KBM-7 (cell line): ENCODE measurements at places on chromosomes 2 and 18.

DNA sequence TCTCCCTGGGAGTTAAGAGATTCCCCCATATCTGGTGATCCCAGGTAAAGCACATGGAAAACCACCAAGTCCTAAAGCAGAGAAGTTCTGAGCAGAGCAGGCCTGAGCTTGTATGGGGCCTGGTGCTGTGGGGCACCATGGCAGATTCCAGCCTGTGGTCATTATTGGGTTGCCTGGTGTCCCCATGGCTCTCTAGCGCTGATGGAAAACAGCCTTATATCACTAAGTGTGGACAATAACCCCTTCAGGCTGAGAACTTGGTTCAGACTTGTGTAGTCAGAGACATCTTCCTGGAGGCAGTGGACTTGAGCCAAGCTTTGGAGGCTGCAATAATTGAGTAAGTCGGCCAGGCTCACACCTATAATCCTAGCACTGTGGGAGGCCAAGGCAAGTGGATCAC is 96.8 kb downstream of the MCFD2 start:
- no peak for DNase-seq

DNA sequence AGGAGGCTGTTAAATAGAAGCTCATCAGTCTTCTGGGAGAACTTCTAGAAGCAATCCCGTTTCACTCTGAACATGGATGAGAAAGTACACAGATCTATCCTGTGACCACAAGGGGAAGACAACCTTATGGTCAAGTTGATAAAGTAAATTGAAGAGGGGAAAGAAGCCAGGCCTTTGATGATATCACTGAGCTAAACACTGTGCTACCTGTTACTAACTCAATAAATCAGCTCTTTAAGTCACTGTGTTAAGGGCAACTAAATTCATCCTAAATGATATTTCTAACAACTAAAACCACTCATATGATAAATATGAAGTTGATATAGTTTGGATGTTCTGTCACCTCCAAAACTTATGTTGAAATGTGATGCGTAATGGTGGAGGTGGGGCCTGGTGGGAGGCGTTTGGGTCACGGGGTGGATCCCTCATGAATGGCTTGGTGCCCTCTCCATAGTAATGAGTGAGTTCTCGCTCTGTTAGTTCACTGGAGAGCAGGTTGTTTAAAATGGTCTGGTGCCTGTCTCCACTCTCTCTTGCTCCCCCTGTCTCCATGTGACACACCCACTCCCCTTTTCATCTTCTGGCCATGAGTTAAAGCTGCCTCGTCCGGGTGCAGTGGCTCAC is 23.6 kb downstream of the OLA1 start:
- DNase-seq = no peak

GRCh38 chr18:36759167-36759776 is 69.5 kb downstream of the TPGS2 start:
- DNase-seq = no peak

DNA sequence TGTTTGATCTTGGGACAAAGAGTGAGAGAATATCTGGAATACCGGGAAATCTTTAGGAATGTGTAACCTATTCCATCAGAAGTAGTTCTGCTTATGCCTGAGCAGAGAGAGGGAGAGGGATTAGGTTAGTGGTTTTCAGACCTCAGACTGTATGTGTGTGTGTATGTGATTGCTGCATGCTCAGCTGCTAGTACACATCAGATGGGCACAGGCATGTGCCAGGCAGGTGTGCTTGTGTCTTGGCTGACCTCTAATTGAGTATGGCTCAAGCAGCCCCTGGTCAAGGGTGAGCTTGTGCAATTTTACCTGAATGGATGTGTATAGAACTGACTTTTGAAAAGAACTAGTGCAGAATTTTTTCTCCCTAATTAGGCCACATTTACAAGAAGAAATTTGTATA is 91.2 kb downstream of the INSIG2 start:
- no peak for DNase-seq

- no peak for DNase-seq
Measured at GRCh38 chr2:39991298-39991697, 212.2 kb upstream of the THUMPD2 start.

DNA sequence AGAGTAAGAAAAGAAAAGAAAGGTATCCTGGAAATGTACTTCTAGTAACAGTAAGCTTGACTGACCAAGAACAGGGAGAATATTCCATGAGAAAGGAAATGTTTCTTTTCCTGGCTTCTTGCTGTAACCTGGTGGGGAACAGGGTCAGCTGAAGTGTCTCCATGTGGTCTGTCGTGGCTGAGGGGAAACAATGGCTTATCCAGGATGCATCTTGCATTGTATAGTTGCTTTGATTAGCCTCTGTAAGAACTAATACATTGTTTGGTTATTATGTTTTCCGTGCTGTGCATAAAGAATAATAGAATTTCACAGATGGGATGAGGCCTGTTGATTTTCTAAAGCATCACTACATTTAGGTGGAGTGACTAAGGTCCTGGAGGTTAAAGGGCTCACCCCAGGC is 4.9 kb downstream of the CREG2 start:
- no peak for DNase-seq

GRCh38 chr18:55128437-55128836 is 169.2 kb upstream of the CCDC68 start:
- DNase-seq = no peak

GRCh38 chr2:80248146-80248545 is 56.4 kb downstream of the LRRTM1 start:
- no peak for DNase-seq

DNA sequence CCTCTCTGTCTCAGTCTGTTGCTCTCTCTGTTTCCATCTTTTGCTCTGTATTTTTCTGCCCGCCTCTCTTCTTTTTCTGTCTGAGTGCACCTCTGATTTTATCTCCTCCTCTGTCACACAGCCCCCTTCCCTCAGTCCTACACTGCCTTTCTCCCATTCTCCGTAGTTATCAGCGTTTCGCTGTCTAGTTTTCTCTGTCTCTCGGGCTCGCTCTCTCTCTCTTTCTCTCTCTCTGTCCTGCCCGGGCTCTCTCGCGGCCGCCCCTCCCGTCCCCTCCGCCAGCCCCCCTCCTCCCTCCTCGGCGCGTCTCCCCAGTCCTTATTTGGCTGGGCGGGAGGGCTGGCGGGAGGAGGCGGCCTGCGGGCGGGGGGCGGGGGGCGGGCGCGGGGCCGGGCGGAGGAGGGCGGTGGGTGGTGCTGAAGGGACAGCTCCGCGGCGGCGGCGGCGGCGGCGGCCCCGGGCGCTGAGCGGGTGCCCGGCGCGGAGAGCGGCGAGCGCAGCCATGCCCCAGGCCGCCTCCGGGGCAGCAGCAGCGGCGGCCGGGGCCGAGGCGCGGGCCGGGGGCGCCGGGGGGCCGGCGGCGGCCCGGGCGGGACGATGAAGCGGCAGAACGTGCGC is at the start of gene KCNK3:
KCNK3 (plus strand) TSS at position 444 of the 618 bp plus-strand sequence; CDS start at position 598, 154 bp downstream.
- DNase-seq = peak; percentile 25

DNA sequence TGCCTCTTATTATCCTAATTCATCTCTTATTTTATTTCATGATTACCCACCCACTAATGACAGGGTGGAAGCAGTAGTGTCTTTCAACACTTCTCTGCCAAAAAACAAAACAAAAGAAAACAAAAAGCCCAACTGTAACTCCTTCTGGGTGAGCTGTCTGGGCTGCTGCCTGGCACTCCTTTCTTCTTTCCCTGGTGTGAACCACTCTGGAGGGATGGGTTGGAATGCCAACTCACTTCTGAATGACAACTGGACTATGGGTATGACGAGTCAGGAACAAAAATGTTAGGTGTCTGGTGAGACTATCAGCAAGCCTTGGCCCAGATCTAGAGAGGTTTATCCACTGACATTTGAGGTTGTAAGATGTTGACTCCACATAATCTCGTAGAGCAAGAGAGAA is 88.3 kb upstream of the ITGB6 start:
- DNase-seq = no peak

- no peak for DNase-seq
Measured at GRCh38 chr2:70977605-70978205, 725 bp upstream of the ANKRD53 start.

DNA sequence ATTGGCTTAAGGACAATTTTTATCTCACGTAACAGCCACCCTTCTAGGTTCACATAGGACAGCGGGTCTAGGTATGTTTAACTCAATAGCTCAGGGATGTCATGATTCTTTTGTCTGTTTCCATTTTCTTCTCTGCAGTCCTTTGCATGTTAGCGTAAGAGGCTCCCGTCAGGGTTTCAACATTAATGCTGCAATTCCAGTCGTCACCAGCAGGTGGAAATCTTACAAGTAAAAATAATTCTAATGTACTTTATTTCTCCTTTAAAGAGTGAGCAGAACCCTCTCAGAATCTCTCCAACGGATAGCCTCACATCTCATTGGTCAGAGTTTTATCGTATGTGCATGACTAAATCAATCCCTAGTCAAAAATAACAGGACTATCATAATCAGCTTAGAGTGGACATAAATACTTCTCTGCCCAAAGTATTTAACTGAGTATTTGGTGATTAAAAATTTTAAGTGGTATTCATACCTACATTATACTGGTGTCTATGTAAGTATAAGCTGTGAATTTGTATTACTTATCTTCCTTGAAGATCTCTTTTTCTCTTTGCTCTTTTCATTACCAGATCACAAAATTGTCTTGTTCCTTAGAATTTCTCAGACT is 487.2 kb upstream of the GCFC2 start:
- peak; percentile 51 for DNase-seq

DNA sequence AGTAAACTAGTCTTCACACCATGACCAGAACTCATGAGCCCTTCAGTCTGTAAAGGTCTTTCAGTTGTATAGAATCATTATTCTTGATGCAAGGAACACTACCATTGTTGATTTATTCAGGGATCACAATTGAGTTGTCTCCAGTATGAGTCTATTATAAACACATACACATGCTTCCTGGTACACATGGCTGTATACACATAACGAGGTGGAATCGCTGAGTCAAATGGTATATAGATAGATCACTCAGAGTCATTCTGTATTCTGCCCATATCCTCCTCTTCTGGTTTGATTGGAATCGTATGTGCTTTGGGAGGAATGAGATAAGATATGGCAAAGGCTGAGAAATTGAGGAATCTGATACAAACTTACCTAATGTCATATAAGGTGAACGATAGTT is 216.0 kb downstream of the UBE2E3 start:
- no peak for DNase-seq

DNA sequence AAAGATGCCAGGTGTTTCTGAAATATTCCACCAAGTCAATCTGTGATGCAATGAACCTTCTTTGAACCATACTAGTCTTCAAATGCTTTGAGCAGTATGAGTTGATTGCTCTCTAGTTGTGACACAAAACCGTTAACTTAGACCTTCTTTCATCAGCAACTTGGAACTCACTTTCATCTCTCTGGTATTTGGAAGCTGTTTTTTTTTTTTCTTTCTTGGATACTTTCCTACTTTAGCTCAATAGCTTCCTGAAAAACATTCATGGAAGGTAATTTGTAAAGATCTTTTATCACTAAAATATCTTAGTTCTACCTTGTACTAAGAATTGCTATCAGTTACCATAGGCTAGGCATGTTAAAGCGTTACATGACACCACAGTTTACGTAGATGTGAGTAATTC is 1071.9 kb upstream of the CHAC2 start:
- no peak for DNase-seq

DNA sequence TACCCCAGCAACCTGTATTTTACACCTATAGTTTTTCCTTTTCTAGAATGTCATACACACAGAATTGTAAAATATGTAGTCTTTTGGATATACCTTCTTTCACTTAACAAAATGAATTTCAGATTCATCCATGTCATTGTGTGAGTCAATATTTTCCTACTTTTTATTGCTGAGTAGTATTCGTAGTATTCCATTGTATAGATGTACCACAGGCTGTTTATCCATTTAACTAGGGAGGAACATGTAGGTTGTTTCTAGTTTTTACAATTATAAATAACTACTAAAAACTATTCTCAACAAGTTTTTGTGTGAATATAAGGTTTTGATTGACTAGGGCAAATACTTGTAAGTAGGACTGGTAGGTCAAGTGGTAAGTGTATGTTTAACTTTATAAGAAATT is 187.4 kb downstream of the ACOXL start:
- DNase-seq = no peak

DNA sequence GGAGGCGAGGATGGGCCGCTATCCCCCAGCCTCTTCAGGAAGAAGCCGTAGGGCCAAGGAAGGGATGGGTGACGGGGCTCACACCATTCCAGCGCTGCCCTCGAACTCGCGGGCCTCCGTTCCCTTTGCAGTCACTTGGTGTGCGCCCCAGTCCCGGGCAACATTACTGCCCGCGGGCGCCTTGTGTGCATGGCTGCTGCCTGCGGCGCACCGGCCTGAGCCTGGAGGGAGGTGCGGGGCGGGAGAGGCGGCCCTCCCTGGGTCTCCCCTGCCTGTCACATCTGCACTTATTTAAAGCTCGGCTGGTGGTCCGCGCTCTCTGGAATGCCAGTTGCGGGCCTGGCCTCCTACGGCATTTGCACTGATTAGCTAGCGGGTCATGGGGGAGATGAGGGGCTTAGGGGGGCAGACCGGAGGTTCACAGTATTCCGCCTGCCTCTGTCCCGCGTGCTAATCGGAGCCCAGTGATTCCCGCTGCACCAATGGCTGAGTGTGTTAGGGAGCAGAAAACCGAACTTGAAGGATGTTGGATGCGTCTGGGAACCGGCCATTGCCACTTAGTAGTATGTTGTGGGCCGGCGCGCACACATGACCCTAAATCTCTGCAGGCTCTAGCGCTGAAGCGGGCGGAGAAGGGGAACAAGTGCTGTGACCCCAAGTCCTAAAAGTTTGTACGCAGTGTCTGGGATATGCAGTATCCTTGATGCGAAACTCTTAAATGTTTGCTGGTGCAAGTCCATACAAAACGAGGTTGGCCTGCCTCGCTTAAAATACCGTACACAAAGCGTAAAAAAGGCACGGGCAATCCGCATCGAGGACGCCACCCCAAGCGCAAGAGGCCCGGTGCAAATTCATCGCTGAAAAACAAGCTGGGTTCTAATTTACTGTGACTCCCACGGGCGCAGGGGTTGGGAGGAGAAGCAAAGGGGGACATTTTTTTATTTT is 161.2 kb upstream of the SIX2 start:
- DNase-seq = no peak

DNA sequence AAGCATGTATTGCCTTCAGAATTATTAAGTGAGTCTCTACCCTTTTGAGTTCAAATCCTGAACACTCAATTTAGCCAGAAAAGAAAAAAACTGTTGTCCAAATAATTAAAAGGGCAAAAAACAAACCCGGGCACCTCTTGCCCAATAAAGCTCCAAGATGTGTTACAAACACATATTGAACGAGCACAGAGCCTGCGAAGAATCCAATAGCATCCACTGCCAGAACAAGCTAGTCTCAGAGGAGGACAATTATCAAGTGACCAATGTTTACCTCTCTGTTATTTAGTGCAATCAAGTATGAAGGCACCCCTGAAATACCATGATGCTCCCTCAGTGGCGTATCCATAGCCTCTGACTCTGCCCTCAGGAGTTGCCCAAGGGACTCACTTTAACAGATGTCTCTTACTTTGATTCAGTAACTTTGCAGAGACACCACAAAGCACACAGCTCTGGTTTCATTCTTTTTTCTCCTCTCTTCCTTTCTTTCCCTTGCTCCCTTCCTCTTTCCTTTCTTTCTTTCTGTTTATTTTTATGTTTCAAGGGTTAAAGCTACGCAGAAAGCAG is 93.5 kb upstream of the SPATS2L start:
- DNase-seq = no peak

GRCh38 chr2:67037655-67038054 is 359.5 kb upstream of the ETAA1 start:
- no peak for DNase-seq

- no peak for DNase-seq
Measured at GRCh38 chr2:28975671-28976070, 5.4 kb upstream of the TOGARAM2 start.
